ENCODE measurements at places on chromosomes 1 and 21.
A peak's percentile ranks its signal among the peaks of the same experiment; 100 is the strongest.

- DNase-seq = no peak
These were observed 33.6 kb downstream of the MAN1C1 start for GRCh38 chr1:25650289-25650576.

DNA sequence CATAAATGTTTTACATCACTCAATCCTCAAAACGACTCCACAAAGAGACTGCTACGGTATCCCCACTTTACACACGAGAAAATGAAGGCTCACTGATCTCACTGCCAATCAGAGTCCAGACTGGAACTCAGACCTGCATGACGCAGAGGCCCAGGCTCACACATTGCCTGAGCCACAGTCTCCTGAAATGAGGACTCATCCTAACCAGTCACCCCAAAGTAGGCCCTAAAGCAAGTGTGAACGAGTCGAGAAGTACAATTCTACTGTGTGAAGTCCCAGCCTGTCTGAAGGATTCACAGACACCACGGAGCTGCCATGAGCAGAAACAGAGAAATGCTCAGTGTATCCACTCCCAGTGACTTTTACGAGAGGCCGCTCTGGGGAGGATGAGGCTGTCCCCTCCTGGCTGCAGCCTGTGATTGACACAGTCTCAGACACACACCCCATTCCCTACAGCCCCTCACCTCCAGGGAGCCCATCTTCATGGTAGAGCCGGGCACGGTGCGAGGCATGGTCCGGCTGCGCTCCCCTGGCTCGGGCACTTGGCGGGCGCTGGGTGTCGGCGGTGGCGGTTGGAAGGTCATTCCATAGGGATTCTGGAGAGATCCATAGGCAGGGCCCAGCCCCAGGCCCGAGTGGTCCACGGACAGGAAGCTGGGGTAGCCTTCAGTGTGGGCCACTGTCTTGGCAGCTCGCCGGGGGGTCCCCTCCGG, 26.7 kb upstream of the COL16A1 start:
- no peak for DNase-seq

GRCh38 chr1:15062479-15063099, 91.0 kb upstream of the TMEM51 start:
- peak; percentile 36 for DNase-seq

GRCh38 chr1:170483051-170483450, 48.9 kb upstream of the GORAB start:
- DNase-seq = no peak

- DNase-seq = no peak
These were observed 40.1 kb downstream of the BTF3L4 start for GRCh38 chr1:52096216-52096615.

DNA sequence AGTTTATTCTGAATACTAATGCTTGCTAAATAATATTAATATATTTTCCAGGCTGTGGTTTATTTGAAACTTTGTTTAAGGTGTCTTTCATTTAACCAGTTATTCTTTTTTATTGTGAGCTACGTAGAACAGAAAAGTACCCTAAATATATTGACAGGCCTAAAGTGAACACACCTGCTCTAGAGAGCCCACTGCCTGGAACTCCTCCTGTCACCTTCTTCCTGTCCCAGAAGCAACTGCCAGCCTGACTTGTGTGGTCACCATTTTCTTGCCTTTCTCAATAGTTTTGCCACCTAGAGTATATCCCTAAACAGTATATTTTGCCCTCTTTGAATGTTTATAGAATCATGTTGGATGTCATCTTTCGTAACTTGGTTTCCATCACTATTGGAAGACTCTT, 48.5 kb downstream of the SCCPDH start:
- DNase-seq = no peak

DNA sequence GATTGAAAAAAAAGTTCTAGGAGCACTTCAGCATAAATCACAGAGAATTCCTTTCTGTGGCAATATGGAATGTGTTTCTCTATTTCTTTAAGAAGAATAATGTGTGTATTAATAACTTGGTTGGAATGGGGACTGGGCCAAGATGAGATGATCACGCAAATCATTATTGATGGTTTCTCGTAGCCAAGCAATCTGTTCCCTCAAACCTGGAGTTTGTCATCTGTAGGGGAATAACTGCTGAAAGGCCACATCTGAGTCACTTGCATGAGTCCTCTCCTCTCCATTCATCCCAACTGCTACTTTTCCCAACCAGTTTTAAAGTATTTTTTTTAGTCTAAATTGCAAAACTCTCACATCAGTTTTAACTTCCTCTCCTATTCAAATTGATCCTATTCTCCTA, 480.4 kb downstream of the PLPP3 start:
- DNase-seq = no peak

DNA sequence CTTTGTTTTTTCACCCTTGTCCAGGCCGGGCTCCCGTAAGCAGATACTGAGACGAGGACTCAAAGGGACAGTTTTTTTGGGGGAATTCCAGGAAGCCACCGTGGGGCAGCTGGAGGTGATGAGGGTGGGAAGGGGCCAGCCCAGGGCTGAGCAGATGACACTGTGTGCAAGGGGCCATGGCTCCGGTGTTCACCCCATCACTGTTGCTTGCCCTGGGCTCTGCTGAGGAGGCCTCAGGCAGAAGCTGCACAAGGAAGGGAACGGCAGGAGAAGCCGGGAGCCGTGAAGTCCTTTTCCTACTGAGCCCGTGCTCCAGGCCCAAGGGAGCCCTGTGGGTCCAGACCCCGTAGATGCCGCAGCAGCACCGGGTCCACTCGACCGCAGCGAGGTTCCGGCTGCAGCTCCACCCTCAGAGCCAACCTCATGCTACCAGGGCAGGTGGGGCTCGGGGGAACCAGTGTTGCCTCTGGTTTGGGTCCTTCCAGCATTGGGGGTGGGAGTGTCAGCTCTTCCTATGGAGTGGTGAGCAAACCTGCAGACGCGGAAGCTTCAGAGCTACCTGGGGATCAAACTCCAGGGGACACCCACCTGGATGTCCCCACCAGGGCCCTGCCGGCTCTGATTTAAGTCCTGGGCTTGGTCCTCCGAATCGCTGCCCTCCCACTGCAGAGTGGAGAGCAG, 4.3 kb upstream of the CALML6 start:
- no peak for DNase-seq

DNA sequence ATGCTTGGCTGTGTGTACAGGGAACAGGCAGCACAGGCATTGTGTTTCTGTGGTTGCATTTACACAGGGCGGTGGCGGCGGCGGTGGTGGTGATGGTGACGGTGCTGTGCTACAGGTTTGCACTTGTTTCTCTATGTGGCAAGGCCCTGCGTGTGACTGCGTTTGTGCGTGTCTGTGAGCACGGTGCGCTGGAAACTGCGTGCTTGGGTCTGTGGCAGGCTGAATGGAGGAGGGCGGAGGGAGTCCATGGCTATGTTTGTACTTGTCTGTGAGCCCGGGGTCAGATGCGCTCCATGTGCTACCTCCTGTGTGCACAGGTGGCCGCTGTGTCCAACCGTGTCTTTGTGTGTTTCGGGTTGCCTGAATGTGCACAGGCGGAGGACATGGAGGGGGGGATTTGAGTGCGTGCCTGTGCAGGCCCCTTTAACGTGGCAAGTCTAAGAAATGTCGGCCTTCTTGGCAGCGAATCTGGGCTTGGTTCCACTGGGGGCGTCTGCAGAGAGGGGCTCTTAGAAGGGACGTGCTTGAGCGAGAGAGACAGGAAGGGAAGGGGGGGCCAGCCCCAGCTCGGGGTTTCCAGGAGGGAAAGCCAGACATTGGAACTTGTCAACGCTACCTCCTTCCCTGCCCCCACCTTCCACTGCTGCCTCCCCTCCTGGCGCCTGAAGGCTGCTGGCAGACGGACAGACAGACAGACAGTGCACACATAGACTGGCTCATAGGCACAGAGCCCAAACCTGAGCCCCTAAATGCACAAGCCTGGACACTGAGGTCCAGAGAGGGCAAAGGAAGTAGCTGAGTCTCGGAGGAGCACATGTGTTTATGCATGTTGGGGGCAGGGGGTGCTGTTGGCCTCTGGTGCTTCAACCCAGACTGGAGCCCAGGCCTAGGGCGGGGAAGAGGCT, 32.7 kb upstream of the WASF2 start:
- DNase-seq = no peak
